ENCODE measurements at places on chromosomes 4 and X. TPM values are rescaled to one million over a fixed set of nuclear protein-coding genes. Genes with fewer than 3 reads are reported as not detected.

DNA sequence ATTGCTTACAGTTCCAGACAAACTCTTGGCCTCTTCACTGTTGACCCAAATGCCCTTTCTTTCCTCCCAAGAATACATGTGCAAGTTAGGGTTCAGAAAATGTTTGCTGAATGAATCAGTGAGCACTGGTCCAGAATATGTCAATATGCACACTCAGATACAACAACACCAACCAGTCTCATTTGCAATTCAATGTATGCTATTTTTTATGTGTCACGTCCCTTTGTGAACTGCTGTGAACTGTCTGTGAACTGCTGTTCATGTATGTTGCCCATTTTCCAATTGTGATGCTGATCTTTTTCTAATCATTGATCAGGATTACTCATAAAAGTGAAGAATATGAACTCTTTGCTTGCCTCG, 17.8 kb downstream of the GAB3 start:
- DNase-seq = no peak
- H3K27me3 ChIP-seq = no peaks in the 10 kb centered on the region
- H3K4me3 ChIP-seq = no peak overlapping the region
- peak overlapping the region; percentile 83 for H3K27ac ChIP-seq
- peaks cover 98% of the 10 kb centered on the region for H3K4me1 ChIP-seq

DNA sequence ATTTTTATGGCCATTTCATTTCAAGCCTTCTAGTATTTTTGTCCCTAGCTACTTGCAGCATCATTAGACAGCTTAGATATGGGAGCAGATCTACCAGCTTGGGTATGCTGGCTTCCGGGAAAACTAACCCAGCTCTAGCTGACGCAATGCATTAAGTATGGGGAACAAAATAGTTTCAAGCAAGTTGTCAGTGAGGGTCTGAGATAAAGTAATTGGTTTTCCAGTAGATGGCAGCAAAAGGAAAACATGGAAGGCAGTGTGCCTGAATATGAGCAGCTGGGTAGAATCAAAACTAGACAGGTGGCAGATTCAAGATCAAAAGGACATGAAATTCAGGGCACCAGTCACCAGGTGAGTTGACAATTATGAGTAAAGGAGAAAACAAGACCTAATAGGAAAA, 340.9 kb upstream of the CTSO start:
- DNase-seq = no peak
- no peaks in the 10 kb centered on the region for H3K36me3 ChIP-seq
- no peaks in the 10 kb centered on the region for H3K4me1 ChIP-seq
- no peak overlapping the region for H3K4me3 ChIP-seq
- H3K27me3 ChIP-seq = no peaks in the 10 kb centered on the region
- H3K27ac ChIP-seq = no peak overlapping the region

DNA sequence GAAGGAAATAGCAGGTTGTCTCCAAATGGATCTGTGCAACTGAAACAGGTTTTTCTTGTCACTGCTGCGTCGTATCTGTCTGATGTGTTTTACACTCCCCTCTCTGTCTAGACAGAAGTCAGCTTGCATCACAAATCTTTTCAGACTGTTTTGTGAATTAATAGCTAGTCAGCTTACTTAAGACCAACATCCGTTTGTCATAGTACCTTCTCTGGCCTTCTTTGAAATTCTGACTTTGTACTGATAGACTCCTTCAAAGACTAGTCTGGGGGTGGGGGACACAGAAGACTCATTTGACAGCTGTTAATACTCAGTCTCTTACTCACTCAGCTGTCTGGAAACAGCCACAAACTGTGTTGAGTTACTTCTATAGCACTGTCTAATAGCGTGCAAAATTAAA, 197.8 kb downstream of the PALLD start:
- peaks cover 5% of the 10 kb centered on the region for H3K4me1 ChIP-seq
- H3K27ac ChIP-seq = no peak overlapping the region
- no peaks in the 10 kb centered on the region for H3K27me3 ChIP-seq
- H3K4me3 ChIP-seq = no peak overlapping the region
- DNase-seq = no peak
- no peaks in the 10 kb centered on the region for H3K36me3 ChIP-seq

- no peak overlapping the region for H3K4me3 ChIP-seq
- no peaks in the 10 kb centered on the region for H3K36me3 ChIP-seq
Observed at GRCh38 chr4:145351162-145351561, 130.5 kb upstream of the SMAD1 start.

DNA sequence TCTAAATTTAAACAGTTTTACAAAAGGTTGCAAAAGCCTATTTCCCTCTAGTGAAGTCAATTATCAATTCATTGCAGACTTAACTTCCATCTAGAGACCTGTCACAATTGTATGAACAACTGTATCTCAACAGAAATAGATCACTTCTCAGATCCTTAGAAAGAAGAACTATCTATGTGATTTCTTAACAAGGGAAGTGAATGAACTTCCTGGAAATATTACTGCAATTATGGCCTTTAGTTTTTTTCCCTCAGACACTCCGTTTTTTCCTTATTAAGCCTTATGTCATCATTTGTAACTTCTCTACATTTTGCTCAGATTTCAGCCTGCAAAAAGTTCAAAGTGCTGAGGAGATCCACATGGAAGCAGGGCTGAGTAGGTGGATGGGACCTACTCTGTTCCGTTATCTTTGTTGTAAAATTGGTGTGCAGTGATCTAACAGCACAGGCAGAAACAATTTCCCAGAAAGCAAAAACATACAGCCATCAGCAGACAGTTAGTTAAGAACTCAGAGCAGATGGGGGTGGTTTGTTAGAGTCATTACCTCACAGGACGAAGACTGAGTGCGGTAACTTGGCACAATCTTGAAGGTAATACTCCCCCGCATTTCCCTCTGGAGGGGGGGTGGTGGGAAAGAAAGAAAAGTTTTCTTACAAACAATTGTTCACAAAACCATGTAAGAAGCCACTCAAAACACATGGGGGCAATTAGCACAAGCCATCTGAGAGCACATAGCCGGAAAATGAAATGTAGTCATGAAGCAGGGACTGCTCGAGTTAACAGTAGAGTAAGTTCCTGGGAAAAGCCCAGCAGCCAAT, 112.3 kb downstream of the NYX start:
- no peak overlapping the region for H3K4me3 ChIP-seq
- no peak for DNase-seq
- peak overlapping the region; percentile 18 for H3K27ac ChIP-seq
- no peaks in the 10 kb centered on the region for H3K36me3 ChIP-seq
- no peaks in the 10 kb centered on the region for H3K27me3 ChIP-seq
- H3K4me1 ChIP-seq = peaks cover 9% of the 10 kb centered on the region

- H3K27me3 ChIP-seq = no peaks in the 10 kb centered on the region
- no peak for DNase-seq
- H3K36me3 ChIP-seq = no peaks in the 10 kb centered on the region
- H3K4me3 ChIP-seq = no peak overlapping the region
Observed at GRCh38 chrX:16113978-16114565, 9.3 kb upstream of the GRPR start.

- no peak for DNase-seq
- H3K27me3 ChIP-seq = no peaks in the 10 kb centered on the region
- no peaks in the 10 kb centered on the region for H3K36me3 ChIP-seq
- H3K4me3 ChIP-seq = no peak overlapping the region
Observed at GRCh38 chr4:151600432-151600831, 160.4 kb downstream of the GATB start.

- no peak overlapping the region for H3K4me3 ChIP-seq
- no peak for DNase-seq
- no peak overlapping the region for H3K27ac ChIP-seq
Observed at GRCh38 chrX:13248867-13249486, 70.9 kb downstream of the ATXN3L start.

GRCh38 chrX:119935215-119935874, 8.2 kb downstream of the NKAP start:
- H3K27ac ChIP-seq = no peak overlapping the region
- no peaks in the 10 kb centered on the region for H3K4me1 ChIP-seq
- H3K27me3 ChIP-seq = no peaks in the 10 kb centered on the region
- DNase-seq = no peak

DNA sequence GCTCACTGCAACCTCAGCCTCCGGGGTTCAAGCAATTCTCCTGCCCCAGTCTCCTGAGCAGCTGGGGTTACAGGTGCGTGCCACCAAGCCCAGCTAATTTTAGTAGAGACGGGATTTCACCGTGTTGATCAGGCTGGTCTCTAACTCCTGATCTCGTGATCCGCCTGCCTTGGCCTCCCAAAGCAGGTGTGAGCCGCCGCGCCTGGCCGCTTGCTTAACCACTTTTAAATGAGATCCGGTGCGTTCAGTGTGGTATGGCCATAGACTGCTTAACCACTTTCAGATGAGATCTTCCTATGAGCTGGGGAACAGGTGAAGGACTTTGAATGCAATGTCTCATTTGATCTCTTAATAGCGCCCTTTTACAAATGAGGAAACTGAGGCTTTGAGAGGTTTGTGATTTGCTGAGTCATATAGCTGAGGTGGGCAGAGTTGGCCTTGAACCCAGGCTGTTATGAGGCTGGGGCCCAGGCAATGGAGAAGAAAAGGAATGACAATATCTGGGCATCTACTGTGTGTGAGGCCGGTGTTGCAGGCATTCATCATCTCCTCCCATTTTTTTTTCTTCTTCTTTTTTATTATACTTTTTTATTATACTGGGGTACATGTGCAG, 41.9 kb upstream of the NSG1 start:
- H3K4me1 ChIP-seq = no peaks in the 10 kb centered on the region
- H3K27me3 ChIP-seq = peaks cover 6% of the 10 kb centered on the region
- H3K4me3 ChIP-seq = no peak overlapping the region
- no peak for DNase-seq
- H3K27ac ChIP-seq = no peak overlapping the region

The XKRX gene
- 8.1 TPM for total RNA-seq

DNA sequence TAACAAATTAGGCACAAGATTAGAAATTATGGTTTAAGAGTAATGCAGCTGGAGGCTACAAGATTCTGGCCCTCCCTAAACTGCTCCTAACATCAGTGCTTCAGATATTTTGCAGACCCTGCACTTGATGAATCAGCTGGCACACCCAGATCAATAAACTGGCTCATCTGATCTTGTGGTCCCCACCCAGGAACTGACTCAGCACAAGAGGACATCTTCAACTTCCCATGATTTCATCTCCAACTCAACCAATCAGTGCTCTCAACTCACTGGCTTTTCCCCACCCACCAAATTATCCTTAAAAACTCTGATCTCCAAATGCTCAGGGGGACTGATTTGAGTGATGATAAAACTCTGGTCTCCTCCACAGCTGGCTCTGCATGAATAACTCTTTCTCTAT, 21.7 kb upstream of the TMEM33 start:
- no peak overlapping the region for H3K4me3 ChIP-seq
- H3K36me3 ChIP-seq = no peaks in the 10 kb centered on the region
- H3K27ac ChIP-seq = no peak overlapping the region
- DNase-seq = no peak
- H3K4me1 ChIP-seq = no peaks in the 10 kb centered on the region

GRCh38 chr4:183548306-183548705, 43.4 kb downstream of the ING2 start:
- no peaks in the 10 kb centered on the region for H3K36me3 ChIP-seq
- DNase-seq = no peak
- no peak overlapping the region for H3K4me3 ChIP-seq
- H3K27me3 ChIP-seq = peaks cover 5% of the 10 kb centered on the region
- H3K27ac ChIP-seq = no peak overlapping the region

The TBC1D14 gene
- 60.7 TPM for total RNA-seq

The TLR10 gene
- 1.2 TPM for total RNA-seq

The ABCG2 gene
- total RNA-seq = 9.1 TPM

GRCh38 chr4:156971165-156971675, 379 bp downstream of the PDGFC start:
- H3K27me3 ChIP-seq = no peaks in the 10 kb centered on the region
- H3K36me3 ChIP-seq = no peaks in the 10 kb centered on the region
- H3K4me3 ChIP-seq = peak overlapping the region; percentile 64
- peak; percentile 56 for DNase-seq
- peak overlapping the region; percentile 85 for H3K27ac ChIP-seq

- no peaks in the 10 kb centered on the region for H3K27me3 ChIP-seq
- H3K36me3 ChIP-seq = no peaks in the 10 kb centered on the region
- no peak overlapping the region for H3K4me3 ChIP-seq
- H3K4me1 ChIP-seq = peaks cover 7% of the 10 kb centered on the region
- no peak for DNase-seq
Observed at GRCh38 chr4:152503653-152504290, 32.1 kb downstream of the FBXW7 start.

Measured in lower lobe of right lung (tissue), 2 donors.